ENCODE measurements at places on chromosomes 11 and 22. TPM values are rescaled to one million over a fixed set of nuclear protein-coding genes. Genes with fewer than 3 reads are reported as not detected.
A peak's percentile ranks its signal among the peaks of the same experiment; 100 is the strongest.

- H3K27ac ChIP-seq = no peak overlapping the region
- DNase-seq = no peak
- H3K27me3 ChIP-seq = no peaks in the 10 kb centered on the region
- no peaks in the 10 kb centered on the region for H3K4me1 ChIP-seq
Observed at GRCh38 chr22:31488346-31488883, 1.2 kb downstream of the EIF4ENIF1 start.

GRCh38 chr22:33076343-33076742, 18.2 kb upstream of the SYN3 start:
- H3K36me3 ChIP-seq = no peaks in the 10 kb centered on the region
- no peaks in the 10 kb centered on the region for H3K4me1 ChIP-seq
- no peaks in the 10 kb centered on the region for H3K27me3 ChIP-seq

- H3K36me3 ChIP-seq = no peaks in the 10 kb centered on the region
- no peaks in the 10 kb centered on the region for H3K27me3 ChIP-seq
- peaks cover 7% of the 10 kb centered on the region for H3K4me1 ChIP-seq
- no peak for DNase-seq
- H3K4me3 ChIP-seq = peak overlapping the region; percentile 91
Observed at GRCh38 chr22:35838855-35839576, 121.3 kb downstream of the APOL5 start.

Gene C11orf42
- total RNA-seq = not detected
